ENCODE measurements at places on chromosomes 11 and 22.

DNA sequence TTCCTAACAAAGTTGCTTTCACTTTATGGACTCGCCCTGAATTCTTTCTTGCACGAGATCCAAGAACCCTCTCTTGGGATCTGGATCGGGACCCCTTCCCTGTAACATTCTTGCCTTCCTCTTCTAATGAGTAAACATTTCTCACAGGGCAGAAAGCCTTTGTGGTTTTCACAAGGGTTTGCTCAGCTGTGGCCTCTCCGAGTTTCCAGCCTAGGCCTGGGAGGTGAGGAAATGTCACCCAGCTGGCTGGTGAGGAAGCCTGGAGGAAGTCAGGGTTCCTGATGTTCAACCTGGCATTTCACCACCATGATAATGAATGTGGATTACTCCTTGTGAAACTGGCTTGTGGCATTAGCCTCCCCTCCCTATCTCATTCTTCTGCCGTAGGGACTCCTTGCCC, 224.9 kb downstream of the DSCAML1 start:
- no peak for DNase-seq

DNA sequence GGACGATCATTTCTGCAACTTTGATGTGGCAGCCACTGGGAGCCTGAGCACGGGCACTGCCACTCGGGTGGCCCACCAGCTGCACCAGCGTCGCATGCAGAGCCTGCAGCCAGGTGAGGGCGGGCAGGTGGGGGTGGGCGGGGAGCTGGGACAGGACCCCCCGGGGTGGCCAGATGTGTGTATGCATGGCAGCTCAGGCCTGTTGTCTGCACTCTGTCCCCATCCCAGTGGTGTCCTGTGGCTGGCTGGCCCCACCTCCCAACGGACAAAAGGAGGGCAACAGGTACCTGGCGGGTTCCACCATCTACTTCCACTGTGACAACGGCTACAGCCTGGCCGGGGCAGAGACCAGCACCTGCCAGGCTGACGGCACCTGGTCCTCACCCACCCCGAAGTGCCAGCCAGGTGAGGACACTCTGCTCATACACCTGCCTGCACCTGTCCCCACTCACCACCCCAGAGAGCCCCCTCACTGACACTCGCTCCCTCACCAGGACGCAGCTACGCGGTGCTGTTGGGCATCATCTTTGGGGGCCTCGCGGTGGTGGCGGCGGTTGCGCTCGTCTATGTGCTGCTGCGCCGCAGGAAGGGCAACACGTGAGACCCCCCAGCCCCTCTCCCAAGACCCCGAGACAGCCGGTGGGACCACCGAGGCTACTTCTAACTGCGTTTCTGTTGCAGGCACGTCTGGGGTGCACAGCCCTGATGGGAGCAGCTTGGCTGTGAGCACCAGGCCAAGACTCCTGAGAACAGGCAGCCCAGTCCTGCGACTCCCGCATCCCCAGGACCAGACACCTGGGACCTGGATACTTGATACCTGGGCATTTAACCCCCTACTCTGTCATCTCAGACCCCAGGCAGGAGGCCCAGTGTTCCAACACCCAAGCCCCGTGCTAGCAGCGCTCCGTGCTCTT, 6.7 kb downstream of the SUSD2 start:
- DNase-seq, result no peak

- DNase-seq, result no peak
These were observed 606.8 kb downstream of the NTM start for GRCh38 chr11:131977231-131977630.

DNA sequence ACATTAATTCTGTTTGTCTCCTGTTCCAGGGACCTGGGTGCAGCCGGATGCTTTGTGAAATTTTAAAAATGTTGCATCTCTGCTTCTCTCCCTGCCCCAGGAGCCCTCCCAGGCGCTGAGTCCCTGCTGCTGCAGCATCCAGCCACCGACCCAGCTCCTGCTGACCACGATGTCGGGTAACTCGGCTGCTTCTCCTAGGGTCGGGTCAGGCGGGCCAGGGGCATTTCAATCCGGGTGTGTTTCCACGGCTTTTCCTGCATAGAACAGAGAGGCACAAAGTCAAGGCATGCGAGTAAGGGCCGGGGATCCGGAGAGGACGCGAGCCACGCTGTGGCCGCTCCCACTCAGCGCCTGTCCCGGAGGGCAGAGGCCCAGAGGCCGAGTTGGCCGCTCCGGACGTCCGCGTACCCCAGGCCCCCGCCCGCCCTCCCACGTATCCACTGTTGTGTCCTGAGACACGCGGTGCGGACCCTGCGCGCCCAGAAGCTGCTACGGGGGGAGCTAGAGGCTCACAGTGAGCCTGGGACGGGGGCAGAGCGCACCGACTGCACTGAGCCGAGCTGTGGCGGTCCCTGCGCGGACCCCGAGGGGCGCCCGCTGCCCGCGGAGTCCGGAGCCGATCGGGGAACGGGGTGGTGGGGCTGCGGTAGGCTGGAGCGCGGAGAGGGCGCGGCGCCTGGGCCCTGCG, at the start of gene POU2AF3:
POU2AF3 (plus strand) TSS at position 134 of the 688 bp plus-strand sequence; CDS start at position 170, 36 bp downstream.
- no peak for DNase-seq

DNA sequence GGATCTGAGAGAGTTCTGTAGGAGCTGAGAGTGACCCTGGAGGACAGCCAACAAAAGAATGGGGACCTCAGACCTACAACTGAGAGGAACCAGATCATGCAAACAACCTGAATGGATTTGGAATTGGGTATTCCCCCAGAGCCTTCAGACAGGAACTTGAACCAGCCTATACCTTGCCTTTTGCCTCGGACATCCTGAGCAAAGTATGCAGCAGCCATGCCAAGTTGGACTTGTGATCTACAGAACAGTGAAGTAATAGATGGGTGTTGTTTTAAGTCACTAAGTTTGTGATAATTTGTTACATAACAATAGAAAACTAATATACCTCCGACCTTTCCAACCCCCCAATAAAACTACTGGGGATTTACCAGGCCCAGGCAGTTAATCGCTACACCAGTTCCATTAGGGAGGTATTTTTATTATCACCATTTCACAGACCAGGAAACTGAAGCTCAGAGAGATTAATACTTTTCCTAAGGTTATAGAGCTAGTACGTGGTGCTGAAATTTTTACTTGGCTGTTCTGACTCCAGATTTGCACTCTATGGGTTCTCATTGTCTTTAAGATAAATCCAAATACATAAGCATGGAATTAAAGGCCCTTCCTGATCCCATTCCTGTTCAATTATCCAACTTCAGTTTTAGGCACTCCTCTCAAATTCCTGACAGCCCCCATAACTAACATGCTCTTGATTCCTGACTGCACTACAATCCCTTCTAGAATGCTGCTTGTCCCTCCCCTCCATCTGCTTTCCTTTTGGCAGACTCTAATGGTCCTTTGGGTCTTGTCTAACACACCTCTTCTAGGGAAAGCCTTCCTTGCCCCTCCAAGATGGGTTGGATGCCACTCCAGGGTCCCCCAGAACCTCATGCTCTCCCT, 1.7 kb upstream of the RASSF10 start:
- DNase-seq, result no peak

DNA sequence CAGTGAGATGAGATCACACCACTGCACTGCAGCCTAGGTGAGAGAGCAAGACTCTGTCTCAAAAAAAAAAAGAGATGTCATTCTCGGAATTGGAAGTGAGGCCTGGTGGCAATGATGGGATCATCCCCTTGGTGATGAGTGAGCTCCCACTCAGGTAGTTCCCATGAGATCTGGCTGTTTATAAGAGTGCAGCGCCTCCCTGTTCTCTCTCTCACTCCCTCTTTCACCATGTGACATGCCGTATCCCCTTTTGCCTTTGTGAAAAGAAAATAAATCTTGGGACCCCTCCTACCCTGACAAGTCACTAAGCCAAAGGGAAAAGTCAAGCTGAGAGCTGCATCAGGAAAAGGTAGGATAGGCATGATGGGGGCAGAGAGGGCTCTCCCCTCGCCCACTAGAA, 28.8 kb downstream of the ZNF70 start:
- no peak for DNase-seq

- DNase-seq, result no peak
These were observed 69.1 kb upstream of the NTM start for GRCh38 chr11:131301306-131301705.

All from CD14-positive monocyte (primary cell).